Activated CD4-positive, alpha-beta T cell treated with anti-CD3 and anti-CD28 coated beads for 4 hours (primary cell): ENCODE measurements at places on chromosomes 3 and 15.

GRCh38 chr15:77895742-77896141, 181.8 kb downstream of the TBC1D2B start:
- no peak for DNase-seq

DNA sequence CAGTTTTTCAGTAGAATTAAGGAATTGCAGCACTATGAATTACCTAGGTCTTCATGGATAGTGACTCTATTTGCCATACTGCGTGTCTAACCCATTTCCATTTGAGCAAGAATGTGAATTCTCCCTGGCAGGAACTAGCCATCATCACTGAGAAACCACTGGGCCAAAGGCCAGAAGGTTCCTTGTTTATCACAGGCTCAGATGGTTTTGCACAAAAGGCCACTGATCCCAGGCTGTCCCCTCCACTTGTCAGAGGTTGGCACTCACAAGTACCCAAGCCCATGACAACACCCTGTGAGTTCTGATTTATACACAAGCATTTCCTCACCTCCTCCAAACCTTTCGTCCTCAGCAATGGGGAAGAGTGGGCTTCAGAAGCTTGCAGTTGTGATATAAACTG, 131.8 kb downstream of the FOXB1 start:
- DNase-seq = no peak

- DNase-seq = no peak
Observed at GRCh38 chr3:65953881-65954733, 84.6 kb downstream of the MAGI1 start.

DNA sequence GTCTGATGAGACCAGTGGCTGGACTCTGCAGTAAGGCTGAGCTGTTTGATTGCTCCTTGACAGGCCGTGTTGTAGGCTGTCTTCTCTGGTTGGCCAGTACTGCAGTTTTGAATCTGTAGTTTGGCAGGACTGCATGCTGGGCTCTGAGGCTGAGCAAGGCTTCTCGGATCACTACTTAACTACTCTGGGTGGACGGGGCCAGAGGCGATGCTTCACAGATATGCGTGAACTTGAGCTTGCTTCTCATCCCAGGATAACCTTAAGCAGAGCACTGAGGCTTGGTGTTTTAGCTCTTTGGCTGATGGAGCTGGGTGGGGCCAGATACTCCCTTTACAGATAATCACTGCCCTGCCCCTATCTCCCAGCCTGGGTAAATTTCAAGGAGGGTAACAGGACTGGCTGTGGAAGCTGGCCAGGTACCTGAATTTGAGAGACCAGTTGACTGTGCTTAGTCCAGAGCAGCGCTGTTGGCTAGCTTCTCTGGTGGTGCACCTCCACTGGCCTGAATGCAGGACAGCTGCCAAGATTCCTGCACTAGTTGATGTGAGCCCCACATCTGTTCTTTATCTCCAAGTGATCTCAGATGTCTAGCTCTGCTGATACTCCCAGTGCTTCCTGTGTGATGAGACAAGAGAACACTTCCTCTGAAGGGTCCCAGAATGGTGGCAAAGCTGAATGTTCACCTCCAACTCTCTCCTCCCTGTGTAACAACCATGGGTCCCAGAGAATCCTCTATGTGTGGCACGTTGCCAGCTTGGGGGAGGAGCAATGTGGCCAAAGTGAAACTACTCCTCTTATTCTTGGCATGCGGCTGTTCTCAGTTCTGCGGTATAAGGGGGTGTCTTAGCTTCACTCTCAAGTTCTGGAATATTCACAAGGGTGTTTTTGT, 37.9 kb downstream of the RPL39L start:
- peak; percentile 64 for DNase-seq

GRCh38 chr15:68958597-68958996, 28.3 kb downstream of the SPESP1 start:
- no peak for DNase-seq

GRCh38 chr3:59764171-59764570, 714.3 kb upstream of the CFAP20DC start:
- DNase-seq = no peak

- no peak for DNase-seq
Observed at GRCh38 chr3:115974940-115975339, 351.6 kb downstream of the GAP43 start.
